Mucosa of gallbladder (tissue), 1 donor: ENCODE measurements at places on chromosomes 7 and 10. TPM values are rescaled to one million over a fixed set of nuclear protein-coding genes. Genes with fewer than 3 reads are reported as not detected.

DNA sequence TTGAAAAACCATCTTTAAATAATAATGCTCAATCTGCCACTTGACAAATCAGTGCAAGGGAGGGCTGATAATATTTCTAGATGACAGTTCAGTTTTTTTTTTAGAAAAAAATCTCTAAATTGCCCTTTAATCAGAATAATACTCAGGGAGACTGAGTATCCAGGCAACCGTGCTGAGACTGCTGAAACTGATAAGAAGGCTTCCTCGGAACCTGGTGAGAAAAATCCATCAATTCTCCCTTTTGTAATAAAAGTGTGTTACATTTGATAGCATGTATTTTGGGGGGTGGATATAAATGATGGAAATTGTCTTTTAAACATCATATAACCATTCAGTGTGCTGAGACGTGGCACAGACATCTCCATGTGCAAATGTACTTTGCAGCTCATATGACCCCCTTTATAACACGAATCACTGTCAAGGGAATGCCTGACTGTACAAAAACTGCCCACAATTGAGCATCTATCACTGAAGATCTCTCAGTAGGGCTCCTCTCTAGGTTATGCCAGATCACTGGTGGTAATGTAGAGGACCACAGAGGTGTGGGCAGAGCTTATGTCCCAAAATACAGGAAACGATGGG, 491.1 kb upstream of the ADARB2 start:
- no peak for DNase-seq

GRCh38 chr7:51021906-51022570, 239.3 kb upstream of the GRB10 start:
- no peak for DNase-seq

GRCh38 chr7:49483142-49483541, 290.3 kb upstream of the VWC2 start:
- no peak for DNase-seq

- no peak for DNase-seq
Measured at GRCh38 chr10:51244748-51245490, 170.6 kb downstream of the PRKG1 start.

DNA sequence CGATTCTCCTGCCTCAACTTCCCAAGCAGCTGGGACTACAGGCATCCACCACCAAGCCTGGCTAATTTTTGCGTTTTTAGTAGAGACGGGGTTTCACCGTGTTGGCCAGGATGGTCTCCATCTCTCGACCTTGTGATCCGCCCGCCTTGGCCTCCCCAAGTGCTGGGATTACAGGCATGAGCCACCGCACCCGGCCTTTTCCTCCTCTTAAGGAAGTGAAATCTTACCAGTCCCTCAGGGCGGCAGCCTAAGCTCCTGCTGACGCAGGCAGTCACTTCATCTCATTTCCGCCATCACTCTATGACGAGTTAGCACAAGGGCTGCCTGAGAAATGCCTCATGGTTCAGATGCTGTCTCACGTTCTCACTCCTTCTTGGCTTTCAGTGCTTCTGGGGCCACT, 246.0 kb upstream of the SHH start:
- no peak for DNase-seq

- DNase-seq, result no peak
Measured at GRCh38 chr10:49652421-49653272, 26.8 kb upstream of the C10orf53 start.

The ITGB1 gene
- total RNA-seq, result 596 TPM

GRCh38 chr7:107967420-107967819, 35.5 kb downstream of the LAMB1 start:
- DNase-seq, result no peak

The SPDYE1 gene
- not detected for total RNA-seq

DNA sequence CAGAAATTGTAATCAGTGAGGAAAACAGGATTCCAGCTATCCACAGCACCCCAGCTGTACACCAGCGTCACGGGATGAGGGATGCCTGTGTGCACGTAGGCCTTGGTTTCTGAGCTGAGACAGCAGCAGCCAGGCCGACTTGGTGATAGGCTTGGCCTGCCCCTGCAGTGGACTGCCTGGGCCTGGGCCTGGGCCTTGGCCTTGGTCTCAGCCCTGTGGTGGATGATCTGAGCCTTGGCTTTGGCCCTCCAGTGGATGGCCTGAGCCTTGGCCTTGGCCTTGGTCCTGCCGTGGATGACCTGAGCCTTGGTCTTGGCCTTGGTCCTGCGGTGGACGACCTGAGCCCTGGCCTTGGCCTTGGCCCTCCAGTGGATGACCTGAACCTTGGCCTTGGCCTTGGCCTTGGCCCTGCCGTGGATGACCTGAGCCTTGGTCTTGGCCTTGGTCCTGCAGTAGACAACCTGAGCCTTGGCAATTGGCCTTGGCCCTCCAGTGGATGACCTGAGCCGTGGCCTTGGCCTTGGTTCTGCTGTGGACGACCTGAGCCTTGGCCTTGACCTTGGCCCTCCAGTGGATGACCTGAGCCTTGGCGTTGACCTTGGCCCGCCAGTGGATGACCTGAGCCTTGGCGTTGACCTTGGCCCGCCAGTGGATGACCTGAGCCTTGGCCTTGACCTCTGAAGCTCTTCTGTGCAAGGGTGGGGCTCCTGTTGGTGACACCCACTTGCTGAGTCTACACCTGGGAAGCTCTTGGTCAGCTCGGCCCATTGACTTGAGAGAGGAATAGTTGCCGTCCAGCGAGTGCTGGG, 93.8 kb downstream of the CUX1 start:
- DNase-seq, result peak; percentile 79

The UTF1 gene
- total RNA-seq, result not detected

DNA sequence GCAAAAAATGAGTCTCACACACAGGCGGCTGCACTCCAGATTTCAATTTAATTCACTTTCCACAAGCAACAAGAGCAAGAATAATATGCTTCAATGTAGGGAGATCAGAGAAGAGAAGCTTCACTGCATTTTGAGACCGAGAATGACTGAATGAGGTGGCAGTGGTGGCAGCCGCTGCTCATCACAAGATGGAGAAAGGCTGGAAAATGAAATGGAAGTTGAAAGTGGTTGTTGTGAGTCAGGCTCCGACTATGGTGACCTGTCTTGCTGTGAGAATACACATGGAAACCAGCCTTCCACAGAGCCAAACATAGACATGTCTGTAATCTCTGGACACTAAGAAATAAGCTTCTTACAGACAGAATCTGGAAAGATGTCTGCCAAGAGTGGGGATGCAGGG, 499.6 kb upstream of the LRRN3 start:
- DNase-seq, result no peak

DNA sequence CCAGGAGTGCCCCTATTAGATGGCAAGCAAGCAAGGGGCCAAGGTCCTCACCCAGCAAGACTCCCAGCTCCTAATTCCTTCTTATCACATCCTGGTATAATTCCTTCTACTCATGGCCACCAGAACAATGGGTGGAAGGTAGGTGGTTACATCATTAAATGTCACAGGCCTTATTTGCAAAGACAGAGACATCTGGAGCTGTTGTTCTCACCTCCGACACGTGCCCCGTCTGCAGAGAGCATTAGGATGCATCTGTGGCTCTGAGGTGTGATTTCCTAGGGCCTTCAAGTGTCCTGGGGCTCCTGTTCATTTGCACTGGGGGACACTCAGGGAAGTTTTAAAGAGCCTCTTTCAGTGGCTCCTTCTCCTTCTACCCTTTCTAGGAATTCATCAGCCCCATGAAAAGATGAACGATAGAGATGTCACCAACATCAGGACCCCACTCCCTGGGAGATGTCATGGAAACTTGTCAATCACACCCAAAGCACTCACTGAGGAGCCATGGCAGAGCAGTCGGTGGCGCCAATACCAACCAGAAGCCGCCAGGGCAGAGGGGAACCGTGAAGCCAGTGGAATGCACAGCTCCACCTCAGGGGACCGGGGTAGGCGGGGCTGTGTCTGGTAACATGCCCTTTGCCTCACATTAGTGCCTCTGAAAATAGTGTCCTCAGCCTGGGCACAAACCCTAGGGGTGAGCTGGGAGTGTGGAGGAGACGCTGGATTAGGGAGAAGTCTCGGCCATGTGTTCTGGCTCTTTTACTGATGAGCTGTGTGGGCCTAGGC, 2.9 kb upstream of the ATP6V0E2 start:
- peak; percentile 9 for DNase-seq

The SPDYE16 gene
- not detected for total RNA-seq

The TUBAL3 gene
- total RNA-seq, result 0.49 TPM

The TBC1D12 gene
- 11.9 TPM for total RNA-seq

The LOXL4 gene
- total RNA-seq, result 4.9 TPM

DNA sequence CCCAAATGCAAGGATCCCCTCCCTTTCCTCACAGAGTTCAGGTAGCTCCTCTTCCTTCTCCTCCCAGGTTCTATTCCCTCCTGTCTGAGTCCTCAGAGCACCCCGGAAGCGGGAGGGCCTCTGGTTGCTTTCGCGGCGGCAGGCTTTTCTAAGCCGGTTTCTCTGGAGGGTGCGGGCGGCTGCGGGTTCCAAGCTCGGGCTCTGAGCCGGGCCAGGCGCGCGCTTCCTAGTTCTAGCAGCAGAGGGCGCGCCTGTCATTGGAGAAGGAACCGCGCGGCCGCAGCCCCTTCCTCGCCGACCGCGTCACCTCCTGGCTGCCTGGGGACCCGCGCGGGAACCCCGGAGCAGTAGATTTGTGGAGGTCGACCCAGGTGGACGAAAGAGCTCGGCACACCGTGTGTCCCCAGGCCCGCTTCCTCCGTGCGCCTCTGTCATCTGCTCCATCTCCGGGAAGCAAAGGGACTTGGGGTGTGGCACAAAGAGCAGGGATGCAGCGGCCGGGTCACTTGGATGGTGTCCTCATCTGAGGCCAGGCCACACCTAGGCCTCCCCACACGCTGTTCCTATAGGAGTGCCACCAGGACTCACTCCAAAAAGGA, 389.0 kb upstream of the PODXL start:
- DNase-seq, result peak; percentile 31

DNA sequence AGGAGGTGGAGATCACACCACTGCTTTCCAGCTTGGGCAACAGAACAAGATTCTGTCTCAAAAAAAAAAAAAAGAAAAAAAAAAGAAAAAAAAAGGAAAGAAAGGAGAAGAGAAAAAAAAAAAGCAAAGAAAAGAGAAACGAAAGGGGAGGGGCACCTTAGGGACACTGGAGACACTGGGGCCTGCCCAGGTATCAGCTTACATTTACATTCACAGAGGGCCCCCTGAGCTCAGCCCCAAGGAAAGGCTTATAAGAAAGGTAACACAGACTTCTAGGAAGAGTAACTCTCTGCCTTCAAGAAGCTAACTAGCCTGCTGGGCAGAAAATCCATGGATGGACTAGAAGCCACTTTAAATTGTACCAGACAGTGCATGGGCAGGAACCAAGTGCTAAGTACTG, 108.8 kb downstream of the NPY start:
- DNase-seq, result no peak

DNA sequence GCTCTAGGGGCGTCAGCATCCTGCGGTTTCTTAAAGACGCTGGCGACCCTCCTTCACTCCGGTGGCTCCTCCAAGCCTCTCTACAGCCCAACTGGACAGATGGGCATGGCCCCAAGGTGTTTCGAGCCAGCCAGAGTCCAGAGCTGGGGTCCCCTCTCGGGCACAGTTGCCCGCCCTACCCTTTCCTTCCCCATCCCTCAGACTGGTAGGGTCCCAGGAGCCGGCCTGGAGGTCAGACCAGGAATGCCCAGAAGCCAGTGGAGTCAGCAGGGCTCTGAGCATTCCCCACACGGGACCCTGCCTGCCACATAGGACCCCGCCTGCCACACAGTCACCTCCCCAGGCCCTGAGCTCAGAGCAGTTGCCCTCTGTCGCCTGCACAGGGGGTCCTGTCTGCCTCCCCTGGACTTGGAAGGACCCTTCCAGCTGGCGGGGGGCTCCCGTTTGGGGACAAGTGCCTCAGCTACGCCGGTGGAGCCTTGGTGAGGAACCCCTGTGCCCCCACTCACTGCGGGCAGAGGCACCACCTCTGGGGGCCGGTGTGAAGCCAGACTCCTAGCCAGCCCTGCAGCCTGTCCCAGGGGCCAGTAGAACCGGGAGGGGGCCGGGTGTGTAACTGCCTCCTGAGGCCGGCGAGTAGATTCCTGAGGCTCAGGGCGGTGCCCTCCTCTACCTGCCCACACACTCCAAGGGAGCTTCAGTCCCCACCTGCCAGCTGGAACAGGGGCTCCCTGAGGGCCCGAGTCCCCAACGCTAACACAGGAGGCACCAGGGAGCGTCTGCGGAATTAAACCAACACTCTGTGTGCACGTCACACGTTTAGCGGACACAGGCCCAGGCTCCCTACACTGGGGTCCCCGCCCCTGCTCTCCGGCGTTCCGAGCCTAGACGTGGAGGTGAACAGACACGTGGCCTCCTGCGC, 19.4 kb upstream of the PDGFA start:
- DNase-seq, result no peak

- no peak for DNase-seq
Measured at GRCh38 chr7:125670926-125671572, 741.4 kb upstream of the POT1 start.

- no peak for DNase-seq
Measured at GRCh38 chr7:44678471-44679179, 70.0 kb upstream of the ZMIZ2 start.

The H2BK1 gene
- total RNA-seq, result not detected

DNA sequence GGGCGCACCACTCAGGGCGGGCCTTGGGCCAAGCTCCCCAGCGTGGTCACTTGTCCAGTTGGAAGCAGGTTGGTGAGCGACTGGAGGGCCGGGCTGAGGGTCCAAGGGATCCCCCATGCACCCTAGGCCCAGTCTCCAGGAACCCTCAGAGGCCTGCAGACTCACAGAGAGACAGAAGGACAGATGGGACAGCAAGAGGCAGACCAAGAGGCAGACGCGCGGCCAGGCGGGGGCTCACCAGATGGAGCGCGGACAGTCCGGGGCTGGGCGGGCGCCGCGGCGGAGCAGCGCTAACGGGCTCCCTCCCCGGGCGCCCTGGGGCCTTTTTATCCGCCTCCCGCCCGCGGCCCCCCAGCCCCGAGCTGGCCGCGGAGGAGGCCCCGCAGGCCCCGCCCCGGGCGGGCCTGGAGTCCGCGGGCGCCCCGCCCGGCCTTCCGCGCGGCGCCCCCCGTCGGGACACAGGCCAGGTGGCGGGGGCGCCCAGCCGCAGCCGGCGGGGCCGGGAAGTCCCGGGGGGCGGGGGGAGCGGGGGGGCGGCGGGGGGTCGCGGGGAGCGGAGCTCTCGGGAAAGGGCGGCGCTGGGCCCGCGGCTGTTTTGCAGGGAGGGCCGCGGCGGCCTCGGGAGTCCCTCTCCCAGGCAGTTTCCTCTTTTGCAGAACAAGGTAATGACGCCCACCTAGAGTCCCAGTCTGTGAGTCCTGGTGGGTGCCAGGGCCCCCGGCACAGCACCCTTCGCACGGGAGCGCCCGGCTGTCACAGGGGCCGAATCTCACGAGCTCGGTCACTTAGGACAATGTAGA, at the start of gene LOXL4:
TSS of gene LOXL4 (minus strand) at position 301 of the 800 bp plus-strand sequence. CDS start 5,175 bp downstream, outside the sequence.
- no peak for DNase-seq

- no peak for DNase-seq
Measured at GRCh38 chr7:117648203-117648866, 168.5 kb downstream of the CFTR start.

DNA sequence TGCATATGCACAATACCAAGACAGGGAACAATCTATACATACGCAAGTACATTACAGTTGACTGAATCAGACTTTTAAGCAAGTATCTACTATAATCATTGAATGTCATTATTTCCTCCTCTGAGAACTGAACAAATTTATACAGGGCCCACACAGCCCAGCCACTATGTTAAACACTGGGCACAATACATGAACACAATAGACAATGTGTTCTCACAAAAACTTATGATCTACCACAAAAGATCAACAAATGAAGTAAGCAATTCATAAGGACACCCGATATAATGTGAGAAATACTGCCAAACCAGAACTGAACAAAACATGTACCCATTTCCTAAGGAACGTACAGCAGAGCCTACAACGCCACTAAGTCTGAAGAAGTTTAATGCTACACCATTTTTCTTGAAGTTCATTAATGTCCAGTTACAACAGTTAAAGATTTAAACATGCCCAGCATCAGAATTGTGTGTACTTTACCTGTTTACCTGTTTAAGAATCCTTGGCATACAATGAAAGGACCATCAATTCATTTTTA, 31.5 kb downstream of the SHTN1 start:
- no peak for DNase-seq
